ENCODE measurements at places on chromosomes 1 and 21.

- DNase-seq, result peak; percentile 50
Measured at GRCh38 chr1:58047265-58047858, 499.2 kb downstream of the OMA1 start.

GRCh38 chr1:206979379-206980043 lies 9.3 kb upstream of the FCAMR start:
- DNase-seq, result peak; percentile 24

DNA sequence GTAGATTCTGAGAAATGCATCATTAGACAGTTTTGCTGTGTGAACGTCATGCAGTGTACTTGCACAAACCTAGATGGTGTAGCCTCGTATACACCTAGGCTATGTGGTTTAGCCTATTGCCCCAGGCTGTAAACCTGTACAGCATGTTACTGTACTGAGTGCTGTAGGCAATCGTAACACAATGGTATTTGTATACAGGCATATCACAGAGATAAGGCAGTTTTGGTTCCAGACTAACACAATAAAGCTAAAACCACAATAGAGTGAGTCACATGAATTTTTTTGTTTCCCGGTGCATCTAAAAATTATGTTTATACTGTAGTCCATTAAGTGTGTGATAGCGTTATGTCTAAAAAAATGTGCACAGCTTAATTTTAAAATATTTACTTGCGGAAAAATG lies 6.9 kb downstream of the IL10RB start:
- no peak for DNase-seq

GRCh38 chr1:32868806-32869455 lies 1.8 kb downstream of the FNDC5 start:
- no peak for DNase-seq

GRCh38 chr1:196205882-196206281 lies 402.4 kb downstream of the KCNT2 start:
- no peak for DNase-seq

- no peak for DNase-seq
Measured at GRCh38 chr1:14165371-14165801, 433.1 kb upstream of the KAZN start.

GRCh38 chr1:167832693-167833092 lies 81.2 kb downstream of the ADCY10 start:
- no peak for DNase-seq

DNA sequence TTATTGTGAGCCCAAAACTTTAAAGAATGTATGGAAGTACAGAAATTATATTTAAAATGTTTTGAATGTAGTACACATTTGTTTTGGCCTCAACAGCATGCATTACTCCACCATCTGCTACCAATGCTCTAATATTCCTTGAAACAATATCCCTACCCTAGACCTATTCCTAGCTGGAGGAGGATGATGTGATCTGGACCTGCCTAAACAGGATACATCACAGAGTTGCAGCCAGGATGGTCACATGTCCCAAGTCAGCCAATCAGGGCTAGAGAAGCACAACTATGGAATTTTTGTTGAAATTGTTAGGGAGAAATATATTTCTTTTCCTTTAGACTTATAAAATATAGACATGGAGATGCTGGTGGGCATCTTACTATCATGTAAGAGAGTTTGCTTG lies 623.3 kb upstream of the NR5A2 start:
- DNase-seq, result no peak

GRCh38 chr1:41773842-41774241 lies 144.9 kb downstream of the HIVEP3 start:
- DNase-seq, result no peak

DNA sequence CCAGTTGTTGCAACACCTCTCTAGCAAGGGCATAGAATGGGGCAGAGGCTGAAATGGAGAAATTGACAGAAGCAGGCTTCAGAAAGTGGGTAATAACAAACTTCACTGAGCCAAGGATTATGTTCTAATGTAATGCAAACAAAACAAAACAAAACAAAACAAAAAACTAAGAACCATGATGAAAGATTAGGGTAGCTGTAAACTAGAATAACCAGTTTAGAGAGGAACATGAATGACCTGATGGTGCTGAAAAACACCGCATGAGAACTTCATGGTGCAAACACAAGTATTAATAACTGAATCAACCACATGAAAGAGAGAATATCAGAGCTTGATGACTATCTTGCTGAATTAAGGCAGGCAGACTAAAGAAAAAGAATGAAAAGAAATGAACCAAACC lies 1707.7 kb downstream of the BRINP3 start:
- DNase-seq, result no peak

Data from NAMALWA (cell line).